Coronary artery (tissue), 2 donors: ENCODE measurements at places on chromosomes 16 and 17.

- DNase-seq = peak; percentile 89
Measured at GRCh38 chr17:979539-980405, at the start of gene NXN. Gene NXN (minus strand): TSS chr17:979776.

DNA sequence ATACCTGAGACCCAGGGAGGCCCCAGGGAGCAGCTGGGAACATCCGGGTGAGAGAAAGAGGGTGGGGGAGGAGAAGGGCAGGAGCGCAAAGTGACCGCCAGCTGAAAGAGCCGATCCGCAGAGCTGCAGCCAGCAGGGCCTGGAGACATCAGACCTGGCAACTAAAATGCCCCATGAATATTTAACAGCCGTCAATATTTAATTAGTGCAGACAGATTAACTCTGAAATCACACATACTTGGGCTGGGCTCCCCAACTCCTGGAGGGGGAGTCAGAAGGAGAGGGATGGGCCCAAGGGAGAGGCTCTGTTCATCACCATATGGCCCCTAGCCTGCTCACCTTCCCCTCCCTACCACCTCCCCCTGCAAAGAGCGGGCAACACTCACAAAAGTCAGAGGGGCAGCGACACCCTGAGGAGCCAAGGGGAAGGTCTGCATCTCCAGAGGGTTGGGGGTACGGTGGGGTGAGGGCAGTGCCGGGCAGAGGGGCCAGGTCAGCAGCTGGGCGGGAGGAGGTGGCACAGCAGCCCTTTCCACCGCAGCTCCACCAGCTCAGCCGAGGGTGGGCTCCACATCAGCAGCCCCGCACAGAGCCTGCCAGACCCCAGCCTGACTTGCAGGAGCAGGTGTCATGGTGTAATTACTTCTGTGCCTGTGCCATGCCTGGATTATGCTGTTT lies 61.9 kb upstream of the CCL1 start:
- no peak for DNase-seq

DNA sequence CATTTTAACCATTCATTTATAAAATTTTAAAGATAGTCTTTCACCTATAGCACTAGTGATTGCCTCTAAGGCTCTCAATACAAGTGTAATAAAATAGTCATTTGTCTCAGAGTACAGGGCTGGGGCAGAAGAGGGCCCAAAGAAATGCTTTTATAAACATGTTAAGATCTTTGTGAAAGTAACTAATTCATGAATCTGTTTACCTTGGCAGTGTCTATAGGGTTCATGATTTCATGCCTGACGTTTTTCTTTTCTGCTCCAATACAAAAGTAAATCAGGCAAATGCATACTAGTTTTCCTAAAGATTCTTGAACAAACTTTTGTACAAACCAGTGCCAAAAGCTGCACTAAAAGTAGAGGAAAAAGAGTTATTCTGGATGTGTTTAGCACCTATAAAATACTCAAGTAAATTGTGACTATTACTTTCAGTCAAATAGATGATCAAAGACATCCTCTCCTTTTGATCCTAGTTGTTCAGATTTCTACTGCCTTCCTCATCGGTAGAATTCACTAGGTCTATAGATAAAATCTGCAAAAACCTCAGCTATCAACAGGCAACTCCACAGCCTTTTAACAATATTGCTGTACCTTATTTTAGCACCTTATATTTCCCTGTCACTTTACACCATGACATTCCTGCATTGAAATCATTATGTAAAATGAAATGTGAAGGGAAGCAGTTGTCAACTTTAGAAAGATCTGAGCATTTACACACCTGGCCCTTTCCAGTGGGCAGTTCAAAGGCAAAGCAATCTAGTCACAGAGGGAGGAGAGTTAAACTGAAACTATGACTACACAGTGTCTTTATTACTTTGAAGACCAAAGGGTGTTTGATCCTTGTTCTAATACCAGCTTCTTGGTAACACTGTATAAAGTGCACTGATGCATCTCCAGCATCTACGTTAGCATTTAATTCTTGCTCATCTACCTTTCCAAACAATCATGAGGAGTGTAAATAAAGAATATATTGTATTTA lies 100.0 kb upstream of the MED13 start:
- DNase-seq = no peak

- no peak for DNase-seq
Measured at GRCh38 chr16:11500700-11501346, 85.9 kb downstream of the LITAF start.
